Activated CD4-positive, alpha-beta T cell treated with anti-CD3 and anti-CD28 coated beads, Interleukin-2, amount 50 U/mL, for 24 hours (primary cell): ENCODE measurements at places on chromosomes 4 and X.

DNA sequence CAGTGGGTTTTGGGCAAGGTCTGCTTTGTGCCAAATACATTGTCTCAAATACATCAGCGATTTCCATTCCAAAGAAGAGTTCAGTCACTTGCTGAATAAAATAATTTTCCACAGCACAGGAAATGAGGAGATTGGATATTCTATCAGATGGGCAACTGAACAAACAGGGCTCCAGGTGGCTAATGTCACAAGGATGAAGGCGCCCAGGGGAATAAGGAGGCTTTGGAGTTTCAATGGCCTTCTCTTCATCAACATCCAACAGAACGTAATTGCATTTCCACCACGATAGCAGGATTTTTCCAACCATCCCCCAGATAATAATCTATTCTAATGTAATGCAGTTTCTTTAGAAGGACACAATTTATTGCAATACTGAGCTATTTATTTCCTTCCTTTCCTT, 104.7 kb upstream of the KLHL13 start:
- DNase-seq: no peak

- no peak for DNase-seq
These were observed 111.9 kb downstream of the SH3RF1 start for GRCh38 chr4:169158861-169159260.

DNA sequence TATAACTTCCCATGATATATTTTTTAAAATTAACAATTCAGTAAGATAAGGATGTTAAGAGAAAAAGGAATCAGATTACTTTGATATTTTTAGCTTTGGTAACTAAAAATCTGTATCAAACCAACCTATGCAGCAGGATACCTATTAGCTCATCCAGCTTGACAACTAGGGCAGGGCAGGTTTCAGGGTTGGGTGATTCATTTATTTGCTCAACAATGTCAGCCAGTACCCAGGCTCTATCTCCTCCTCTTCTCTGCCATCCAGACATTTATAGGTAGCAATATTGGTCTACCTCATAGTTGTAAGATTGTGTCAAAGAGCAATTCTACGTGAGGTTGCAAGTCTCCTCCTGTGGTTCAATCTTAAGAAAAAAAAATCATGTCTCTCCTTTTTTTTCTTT, 421.9 kb downstream of the ANKRD50 start:
- no peak for DNase-seq

- DNase-seq: no peak
These were observed 55.2 kb downstream of the CHST7 start for GRCh38 chrX:46628460-46629371.

GRCh38 chr4:126124818-126125217, 810.1 kb downstream of the FAT4 start:
- DNase-seq: no peak

DNA sequence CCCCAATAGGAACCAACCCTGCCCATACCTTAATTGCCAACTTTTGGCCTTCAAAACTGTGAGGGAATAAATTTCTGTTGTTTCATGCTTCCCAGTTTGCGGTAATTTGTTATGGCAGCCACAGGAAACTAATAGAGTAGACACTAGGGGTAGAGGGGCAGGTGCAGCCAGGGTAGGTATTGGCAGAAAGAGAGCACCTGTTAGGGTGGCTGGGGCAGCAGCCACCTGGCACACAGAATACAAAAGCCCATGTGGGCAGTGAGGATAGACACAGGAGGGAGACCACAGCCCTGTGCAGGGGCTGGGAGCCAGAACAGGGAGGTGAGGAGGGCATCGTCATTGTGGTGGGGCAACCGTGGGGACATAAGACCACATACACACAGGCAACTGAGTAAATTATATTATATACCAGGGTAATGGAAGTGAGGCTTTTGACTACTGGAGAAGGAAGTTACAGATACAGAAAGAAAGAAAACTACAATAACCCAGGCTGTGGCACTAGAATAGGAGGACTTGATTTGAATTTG, 28.2 kb downstream of the IRF2 start:
- no peak for DNase-seq

DNA sequence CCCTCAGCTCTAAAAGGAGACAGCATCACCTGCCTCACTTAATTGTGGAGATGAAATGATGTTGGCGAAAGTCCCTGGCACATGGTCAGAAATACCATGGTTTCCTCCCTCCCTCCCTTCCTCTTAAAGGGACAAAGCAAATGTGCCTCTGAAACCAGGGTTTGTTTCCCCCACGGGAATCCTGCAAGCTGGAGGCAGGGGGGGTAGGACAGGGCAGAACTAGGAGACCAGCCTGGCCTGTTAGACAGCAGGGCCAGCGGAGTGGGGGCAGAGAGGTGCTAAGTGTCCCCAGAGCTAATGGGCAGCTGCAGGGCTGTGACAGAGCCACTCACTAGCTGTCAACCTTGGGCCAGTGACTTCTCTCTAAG, 5.7 kb downstream of the RTL5 start:
- no peak for DNase-seq

- DNase-seq: no peak
These were observed 8.6 kb upstream of the TSPAN7 start for GRCh38 chrX:38552721-38553120.
